NCI-H187 treated with DMSO at 0.1 percent for 48 hours (cell line): ENCODE measurements at places on chromosomes 11 and 22.

- no peak for DNase-seq
Measured at GRCh38 chr11:45319077-45319476, 32.9 kb upstream of the SYT13 start.

GRCh38 chr11:65111744-65112545, at the start of gene TM7SF2:
Gene TM7SF2 (plus strand): TSS chr11:65111872. CDS start chr11:65112016, 144 bp downstream.
- DNase-seq, result peak; percentile 51

GRCh38 chr11:8768625-8769333, 86.2 kb downstream of the RPL27A start:
- no peak for DNase-seq

DNA sequence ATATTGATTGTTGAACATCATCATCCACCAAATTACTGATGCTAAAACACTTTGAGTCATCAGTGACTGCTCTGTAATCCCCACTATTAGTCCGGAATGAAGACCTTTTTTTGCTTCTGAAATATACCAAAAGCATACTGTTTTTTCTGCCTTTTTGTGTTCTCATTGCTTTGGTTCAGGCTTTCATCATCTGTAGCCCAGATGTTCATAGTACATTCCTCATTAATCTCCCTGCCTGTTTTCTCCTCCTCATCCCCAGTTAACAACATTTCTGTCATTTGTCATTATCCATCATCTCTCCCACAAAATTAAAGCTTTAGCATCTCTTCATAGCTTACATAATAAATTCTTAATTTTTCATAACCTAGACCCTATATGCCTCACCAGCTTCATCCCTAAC, 9.2 kb downstream of the CEP57 start:
- no peak for DNase-seq

GRCh38 chr22:44847380-44847779, 95.0 kb downstream of the ARHGAP8 start:
- no peak for DNase-seq

DNA sequence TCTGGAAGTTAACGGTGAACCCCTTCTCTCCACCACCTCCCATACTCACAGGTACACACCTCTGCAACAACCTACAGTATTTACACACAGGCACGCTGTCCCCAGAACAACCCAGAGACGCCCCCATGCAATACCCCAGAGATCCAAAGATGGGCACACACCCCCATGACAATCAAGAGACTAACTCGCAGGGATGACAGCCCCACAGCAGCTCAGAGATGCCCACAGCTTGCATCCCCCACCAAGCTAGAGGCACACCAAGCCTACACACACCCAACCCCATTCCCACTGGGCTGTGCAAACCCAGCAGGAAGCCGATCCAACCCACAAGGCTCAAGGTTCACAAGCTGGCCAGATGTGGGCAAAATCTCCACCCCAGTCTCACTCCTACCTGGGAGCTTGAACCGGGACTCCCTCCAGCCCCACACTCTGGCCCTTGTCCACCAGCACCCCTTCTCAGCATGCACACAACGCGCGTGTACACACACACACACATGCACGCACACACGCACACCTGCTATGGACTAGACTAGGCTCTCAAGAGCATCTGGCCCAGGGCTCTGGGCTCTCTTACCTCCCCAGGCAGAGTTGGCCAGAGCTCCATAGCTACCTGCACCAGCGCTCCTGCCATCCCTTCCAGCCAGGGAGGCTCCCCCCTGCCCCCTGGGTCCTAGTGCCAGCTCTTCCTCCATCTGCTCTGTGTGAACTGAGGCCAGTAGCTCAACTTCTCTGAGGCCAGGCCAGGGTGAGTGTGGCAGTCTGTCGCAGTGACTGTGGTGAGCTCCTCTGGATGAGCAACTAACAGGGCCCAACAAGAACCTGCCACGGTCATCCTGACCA, 11.5 kb downstream of the STARD10 start:
- no peak for DNase-seq

GRCh38 chr11:76263166-76263565, 56.9 kb upstream of the WNT11 start:
- DNase-seq, result no peak

GRCh38 chr11:73237471-73238290, 19.6 kb downstream of the P2RY2 start:
- no peak for DNase-seq

- no peak for DNase-seq
Measured at GRCh38 chr22:50508897-50509296, 873 bp downstream of the NCAPH2 start.

DNA sequence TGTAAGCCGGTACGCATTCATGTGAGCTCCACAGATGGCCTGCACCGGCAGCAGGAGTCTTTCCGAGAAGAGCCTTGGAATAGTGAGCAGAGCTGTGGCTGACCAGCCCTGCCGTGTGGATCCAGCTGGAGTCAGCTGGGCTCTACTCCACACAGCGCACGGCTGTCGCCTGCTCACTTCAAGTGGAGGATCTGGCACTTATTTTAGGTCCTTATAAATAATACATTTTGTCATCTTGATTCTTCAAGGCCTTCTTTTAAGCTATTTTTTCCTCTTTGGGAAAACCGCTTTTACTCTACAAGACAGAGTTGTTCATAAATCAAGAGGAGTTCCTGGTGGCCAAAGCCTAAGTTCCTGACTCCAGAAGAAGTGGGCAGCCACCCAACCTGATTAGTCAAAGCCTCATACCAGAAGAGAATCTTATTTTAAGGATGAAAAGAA, 93.8 kb downstream of the KCNC1 start:
- DNase-seq, result no peak

DNA sequence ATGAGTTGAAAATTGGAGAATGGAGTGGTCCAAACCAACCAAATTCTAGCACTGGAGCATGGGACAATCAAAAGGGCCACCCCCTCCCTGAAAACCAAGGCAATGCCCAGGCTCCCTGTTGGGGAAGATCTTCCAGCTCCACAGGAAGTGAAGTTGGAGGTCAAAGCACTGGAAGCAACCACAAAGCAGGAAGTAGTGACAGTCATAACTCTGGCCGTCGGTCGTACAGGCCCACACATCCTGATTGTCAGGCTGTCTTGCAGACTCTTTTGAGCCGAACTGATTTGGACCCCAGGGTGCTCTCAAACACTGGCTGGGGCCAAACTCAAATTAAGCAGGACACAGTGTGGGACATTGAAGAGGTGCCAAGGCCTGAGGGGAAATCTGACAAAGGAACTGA, 80.5 kb upstream of the ADSL start:
- DNase-seq, result no peak
